ENCODE measurements at places on chromosomes 5 and 9.

DNA sequence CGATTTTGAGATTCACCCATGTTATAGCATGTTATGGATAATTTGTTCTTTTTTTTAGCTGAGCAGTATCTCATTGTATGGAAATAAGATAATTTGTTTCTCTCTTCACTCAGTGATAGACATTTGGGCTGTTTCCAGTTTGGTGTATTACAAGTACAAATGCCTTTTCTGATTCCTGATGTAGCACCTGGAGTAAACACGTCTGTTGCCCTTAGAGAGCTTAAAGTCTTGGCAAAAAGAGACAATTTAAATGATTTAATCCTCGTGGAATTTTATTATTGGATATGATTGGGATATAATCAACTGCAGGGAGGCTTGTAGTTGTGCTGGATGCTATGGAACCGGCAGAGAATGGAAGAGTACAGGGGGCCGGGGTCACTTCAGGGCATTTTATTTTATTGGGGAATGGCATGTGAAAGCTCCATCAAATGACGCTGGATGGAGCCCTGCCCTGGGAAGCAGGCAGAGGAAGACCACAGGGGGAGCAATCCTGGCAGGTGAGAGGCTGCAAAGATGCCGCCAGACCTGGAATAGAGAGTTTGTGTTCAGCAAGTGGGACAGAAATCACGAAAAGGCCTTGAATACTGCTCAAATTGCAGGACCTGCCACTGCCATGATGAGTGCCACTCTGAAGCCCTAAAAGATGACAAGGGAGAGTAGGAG, 31.0 kb upstream of the TGFBI start:
- no peak for DNase-seq

DNA sequence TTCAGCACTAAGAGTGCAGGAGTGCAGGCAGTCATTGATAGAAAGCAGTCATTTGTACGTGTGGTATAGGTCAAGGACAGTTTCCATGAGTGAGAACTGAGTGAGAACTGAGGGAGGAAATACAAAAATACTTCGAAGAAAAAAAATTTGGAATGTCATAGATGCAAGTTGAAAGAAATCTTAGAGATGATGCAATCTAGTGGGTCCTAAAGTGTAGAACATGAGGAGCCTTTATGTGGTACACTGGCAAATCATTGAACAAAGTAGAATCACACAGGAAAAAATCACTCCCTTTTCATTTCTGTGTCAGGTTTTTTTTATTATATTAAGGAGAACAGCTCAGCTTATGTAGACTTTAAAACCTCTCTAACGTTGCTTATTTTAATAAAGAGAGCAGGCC, 26.4 kb upstream of the SLC1A1 start:
- DNase-seq, result no peak

DNA sequence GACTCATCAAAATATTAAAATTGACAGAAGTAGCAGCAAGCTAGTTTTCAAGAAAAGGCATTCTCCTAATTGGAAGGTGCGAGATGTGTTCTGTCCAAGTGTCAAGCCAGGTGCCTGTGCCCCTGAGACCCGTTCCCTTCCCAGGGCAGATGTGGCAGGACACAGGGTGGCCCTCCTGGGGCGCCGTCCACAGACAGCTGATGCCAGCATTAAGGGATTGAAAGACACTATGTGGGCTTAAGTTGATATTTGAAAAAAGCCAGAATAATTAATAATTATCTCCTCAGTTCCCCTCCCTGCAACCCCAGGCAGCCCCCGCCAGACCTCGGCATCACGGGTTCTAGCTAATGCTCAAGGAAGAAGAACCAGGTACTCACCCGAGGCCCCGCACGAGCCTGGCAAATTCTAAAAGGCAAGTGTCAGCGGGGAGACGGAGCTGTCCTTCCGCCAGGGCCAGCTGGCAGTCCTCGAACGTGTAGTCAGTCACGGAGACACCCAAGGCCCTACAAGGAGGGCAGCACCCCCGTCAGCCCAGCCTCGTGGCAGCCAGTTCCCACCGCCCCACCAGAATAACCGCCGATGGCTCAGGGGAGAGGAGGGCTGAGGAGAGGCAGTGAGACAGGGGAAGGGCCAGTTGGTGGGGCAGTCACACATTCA, 29.1 kb upstream of the SLC6A3 start:
- DNase-seq, result no peak

DNA sequence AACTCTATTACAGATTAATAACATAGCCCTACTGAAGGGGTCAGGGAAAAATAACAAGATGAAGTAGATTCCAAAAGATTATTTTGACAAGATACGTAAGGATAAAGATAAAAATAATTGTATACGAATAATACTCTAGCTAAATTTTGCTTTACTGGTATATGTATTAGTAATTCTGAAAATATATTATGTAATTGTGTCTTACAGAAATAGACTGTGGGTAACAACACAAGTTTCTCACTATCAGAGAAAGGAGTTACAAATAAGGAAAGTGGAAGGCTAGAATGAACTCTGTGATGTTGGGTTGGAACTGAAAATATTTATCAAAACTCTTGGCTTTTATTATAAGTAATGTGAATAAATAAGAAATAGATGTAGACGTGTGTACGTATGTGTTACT, 26.6 kb upstream of the TUSC1 start:
- DNase-seq, result no peak

- DNase-seq, result no peak
Observed at GRCh38 chr9:89941875-89942274, 337.1 kb downstream of the GADD45G start.

- DNase-seq, result no peak
Observed at GRCh38 chr9:124040186-124040931, 28.8 kb downstream of the LHX2 start.

GRCh38 chr9:111034170-111034897, 3.9 kb downstream of the LPAR1 start:
- DNase-seq, result no peak

- no peak for DNase-seq
Observed at GRCh38 chr9:92360083-92360482, 34.3 kb downstream of the CENPP start.

GRCh38 chr9:88197016-88197415, 58.7 kb upstream of the SPATA31C2 start:
- no peak for DNase-seq

- no peak for DNase-seq
Observed at GRCh38 chr9:77594963-77595362, 53.2 kb downstream of the GNA14 start.

All from CD4-positive, alpha-beta T cell (primary cell).